ENCODE measurements at places on chromosomes 16 and 17.

DNA sequence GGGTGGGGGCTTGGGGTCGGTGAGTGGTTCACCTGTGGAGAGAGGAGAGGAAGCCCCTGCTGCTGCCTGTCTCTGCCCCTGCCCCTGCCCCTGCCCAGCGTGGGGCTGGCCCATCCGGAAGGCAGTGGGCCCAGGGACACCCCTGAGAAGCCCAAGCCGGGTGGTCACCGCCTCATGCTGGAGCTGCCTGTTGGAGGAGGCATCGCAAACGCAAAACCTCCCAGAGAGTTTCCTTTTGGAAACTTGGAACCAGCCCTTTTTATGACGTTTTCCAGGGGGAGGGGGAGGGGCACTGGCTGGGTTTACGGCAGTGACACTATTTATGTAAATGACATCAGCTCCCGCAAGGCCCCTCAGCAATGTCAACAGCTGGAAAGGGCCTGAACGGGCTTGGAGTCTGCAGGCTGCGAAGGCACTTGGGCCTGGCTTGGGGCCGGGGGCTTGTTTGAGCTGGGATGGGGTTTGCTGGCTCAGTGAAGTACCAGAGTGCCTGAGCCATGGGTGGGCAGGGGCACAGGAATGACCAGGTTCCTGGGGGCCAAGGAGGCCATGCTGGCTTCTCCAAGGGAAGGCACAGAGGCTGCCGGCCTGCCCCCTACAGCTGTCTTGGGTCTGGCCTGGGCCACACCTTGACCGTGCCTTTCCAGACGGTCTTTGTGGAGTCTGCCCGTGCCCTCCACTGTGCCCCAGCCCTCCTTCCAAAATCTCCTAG is 219.5 kb downstream of the NTN1 start:
- peak; percentile 69 for DNase-seq

DNA sequence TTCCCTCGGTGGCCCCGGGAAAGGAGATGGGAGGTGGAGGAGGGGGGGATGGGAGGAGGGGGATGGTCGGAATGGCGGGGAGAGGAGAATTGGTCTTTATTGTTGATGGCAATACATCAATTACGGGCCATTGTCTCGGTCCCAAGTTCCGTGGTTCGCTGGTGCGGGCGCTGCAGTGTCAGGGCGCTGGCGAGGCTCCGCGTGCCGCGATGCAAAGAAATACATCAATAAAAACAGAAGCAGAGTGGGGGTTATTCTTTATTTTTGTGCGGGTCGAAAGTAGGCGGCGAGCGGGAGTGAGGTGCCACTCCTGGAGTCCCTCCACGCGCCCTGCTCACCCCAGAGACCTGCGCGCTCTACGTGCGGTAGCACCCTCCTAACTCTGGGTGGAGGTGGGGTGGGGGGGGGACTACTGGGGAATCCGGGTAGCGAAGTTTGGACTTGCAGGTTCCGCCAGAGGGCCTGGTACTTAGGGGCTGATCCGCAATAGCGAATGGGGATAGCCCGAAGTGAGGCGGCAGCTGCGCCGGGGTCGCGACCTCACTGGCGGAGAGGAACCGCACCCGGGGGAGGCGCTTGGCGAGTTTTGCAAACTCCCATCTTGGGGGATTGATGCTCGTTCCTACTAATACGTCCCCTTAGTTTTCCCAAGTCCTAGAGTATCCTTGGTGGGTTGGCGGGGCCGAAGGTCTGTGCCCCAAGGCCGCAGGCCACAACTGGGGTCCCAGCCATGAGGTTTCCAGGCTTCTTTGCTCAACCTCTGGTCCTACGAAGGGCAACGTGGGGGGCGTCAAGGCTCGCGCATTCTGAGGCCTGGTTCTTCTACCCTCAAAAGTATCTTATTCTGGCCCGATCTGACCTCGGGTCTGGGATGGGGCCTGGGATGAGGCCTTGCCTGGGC is 3.5 kb upstream of the SALL1 start:
- no peak for DNase-seq

GRCh38 chr17:56038131-56038530 is 115.1 kb upstream of the ANKFN1 start:
- no peak for DNase-seq

- no peak for DNase-seq
Observed at GRCh38 chr16:53947642-53948041, 243.7 kb downstream of the FTO start.

GRCh38 chr16:9821331-9821730 is 360.9 kb downstream of the GRIN2A start:
- DNase-seq: no peak

GRCh38 chr16:31130336-31130891 is 5.1 kb downstream of the PRSS8 start:
- no peak for DNase-seq

DNA sequence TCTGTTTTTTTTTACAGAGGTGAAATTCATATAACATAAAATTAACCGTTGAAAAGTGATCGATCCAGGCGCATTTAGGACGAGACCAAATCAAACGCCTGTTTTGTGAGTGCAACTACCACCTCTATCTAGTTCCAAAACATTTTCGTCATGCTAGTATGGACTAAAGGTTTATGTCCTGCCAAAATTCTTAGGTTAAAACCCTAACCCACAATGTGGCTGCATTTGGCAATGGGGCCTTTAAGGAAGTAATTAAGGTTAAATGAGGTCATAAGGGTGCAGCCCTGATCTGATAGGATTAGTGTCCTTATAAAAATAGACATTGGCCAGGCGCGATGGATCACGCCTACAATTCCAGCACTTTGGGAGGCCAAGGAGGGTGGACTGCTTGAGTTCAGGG is 32.8 kb upstream of the RCVRN start:
- no peak for DNase-seq

DNA sequence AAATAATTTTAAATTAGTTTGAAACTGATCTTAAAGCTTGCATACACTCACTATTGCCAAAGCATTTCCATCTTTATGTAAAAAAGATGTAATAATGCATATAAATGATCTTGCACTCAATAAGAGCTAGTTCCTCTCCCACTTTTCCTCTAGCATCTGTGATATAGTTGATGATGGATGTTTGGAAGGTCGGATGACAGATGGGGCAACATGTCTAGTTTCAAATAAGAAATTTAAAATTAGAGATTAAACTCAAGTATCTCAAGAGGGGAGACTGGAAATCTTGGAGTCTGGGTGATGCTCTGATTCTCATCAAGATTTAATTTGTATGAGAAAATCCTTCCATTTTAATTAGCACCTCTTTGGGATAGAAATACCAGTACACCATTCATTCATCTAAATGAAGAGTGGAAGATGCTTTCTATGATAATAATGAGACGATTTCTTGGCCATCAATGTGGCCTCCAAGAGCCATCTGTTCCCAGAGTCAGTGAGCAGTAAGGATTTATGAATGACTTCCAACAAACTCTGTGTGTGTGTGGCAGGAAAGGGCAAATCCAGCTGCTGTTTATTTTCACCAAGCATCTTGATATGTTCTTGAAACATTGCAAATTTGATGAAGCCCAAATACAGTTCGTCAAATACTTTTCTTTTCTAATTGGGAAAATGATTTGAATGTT is 616.3 kb upstream of the CDH8 start:
- DNase-seq: no peak

DNA sequence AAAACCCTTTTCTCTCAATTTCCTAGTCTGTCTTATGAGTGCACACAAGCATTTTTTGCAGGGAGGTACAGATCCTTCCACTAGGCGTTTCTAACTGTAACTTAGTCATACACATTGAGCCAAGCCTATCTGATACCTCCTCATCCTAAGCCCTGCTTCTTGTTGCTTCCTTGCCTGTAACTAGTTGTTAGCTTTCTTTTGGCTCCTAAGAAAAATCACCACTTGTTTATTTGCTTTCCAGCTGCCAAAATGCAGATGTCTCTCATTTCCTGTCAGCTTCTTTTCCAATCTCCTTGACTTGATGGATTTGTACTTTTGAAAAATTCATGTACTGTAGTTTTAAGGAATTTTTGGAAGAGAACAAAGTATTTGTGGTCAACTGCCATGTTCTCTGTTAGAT is 73.7 kb downstream of the TNRC6C start:
- DNase-seq: no peak

GRCh38 chr17:58504826-58505351 is 9.5 kb downstream of the MTMR4 start:
- no peak for DNase-seq

GRCh38 chr17:44608727-44609435 is 47.4 kb upstream of the MEIOC start:
- DNase-seq: no peak

DNA sequence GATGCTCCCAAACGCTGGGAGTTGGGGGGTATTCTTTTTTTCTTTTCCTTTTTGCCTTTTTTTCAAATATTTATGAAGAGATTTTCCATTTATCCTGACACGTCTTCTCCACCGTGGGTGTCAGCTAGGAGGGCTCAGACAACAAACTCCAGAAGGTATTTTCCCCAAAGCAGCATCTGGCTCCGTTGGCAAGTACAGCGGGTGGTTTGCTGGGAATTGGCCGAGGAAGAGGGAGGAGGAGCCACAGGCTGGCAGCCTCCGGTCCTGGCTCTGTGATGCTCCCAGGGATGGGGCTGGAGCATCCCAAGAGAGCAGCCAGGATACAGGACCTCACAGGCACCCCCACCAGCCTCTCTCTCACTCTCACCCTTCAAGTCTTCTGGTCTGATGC is 10.9 kb upstream of the CACNG4 start:
- DNase-seq: no peak

DNA sequence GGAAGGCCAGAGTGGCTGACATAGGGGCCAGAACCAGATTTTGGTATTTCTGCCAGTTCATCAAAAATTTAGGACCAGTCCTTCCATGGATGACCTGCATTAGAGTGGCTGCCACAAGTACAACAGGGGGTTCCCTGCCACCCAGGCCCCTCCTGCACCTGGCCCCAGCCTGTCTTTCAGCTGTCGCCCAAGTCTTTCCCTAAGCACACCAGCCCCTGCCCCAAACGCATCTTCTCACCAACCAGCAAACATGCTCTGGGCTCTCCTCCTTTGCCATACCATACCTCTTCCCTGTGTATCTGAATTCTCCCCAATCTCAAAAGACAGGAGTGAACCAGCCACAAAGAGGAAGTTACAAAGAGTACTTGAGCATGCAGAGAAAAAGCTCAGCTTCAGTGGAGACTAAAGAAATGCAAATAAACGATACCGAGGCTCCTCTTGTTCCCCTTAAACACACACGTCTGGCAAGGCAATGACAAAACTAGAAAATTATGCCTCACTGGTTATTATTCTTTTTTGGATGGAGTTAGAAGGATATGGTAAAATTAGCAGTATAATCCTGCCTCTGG is 130.6 kb downstream of the DYNLRB2 start:
- no peak for DNase-seq

DNA sequence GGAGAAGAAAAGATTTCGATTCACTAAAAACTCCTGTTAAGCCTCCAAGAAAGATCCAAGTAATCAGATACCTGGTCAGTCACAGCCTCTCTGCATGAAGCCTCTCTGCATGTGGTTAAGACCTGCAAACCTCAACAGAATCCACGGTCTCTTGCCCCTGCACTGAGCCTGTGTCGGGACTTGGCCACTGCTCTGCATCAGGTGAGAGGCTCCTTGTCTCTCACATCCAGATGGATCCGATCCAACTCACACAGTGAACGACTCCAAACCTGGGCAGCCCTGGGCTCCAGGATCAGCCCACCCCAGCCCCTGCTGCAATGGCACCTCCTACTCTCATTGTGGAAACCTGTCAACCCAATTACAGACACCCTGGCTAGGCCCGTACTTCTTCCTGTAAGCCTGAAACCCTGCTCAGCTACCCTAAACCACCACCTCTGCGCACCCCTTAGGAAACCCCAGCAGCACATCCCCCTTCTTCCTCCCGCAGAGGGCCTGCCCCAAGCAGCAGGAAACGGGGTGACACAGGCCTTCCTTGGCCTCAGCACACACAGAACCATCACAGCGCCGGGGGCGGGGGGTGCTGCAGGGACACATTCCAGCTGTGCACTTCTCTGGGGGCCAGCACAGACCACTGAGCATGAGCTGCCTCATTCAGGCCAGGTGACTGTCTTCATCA is 129.5 kb downstream of the ANKRD11 start:
- no peak for DNase-seq

DNA sequence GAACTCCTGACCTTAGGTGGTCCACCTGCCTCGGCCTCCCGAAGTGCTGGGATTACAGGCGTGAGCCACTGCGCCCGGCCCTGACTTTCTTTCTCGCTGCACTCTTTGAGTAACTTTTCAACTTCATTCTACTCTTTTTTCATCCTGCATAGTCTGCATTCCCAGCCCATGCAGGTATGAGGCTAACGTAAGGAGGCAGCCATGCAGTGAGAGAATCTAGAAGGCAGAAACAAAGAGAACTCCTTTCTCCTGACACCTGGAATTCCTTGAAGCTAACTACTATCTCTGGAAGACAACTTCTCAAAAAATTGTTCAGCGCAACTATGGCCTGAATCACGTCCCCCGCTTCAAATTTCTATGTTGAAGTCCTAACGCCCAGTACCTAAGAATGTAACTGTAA is 152.0 kb downstream of the SLC39A11 start:
- no peak for DNase-seq

DNA sequence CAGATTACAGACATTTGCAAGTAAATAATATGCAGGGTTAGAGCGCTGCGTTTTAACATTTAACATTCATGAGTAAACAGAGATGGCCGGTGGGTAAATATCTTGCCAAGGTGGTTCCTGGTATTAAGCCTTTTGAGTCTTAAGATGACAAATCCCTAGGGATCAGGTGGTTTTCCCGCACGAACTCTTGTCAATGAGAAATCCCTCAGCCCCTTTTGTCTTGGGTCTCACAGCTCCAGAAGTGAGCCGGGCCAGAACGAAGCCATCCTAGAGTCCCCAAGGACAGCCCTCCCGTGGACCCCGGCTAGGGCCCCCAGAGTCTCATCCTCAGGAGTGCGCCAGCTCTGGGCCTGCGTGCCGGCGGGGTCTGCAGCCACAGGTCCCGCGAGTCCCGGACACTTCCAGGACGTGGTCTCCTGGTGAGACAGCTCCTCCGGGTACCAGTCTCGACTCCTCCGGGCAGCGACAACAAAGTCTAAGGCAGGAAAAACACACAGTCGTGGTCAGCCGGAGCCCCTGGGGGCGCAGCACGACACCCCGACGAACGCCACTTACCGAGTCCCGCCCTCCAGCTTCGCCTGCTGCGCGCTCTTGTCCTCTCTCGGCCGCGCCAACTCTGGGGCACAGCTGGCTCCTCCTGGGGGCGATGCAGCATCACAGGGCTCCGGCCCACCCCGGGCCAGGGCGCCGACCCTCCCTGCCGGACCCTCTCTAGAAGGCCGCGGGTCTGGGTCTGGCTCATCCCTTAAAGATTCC is 13.3 kb downstream of the MIS12 start:
- DNase-seq: no peak

DNA sequence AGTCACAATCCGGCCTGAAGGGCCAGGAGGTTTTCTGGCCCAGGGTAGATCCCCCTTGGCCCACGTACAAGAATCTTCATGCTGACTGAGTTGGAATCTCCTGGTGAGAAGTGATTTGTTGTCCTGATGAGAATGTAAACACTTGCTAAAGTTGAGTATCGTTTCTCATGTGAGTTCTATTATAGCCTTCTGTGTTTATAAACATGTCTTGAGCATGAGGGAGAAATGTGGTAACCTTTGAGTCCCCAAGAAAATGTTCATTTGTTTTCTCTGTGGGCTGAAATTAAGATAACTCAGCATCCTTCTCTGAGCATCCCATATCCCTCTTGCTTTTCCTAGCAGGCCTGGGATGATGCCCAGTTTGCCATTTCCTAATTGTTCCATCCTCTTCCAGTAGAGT is 204.8 kb downstream of the FTO start:
- DNase-seq: no peak

Measured in HEK293T (cell line).